ENCODE measurements at places on chromosomes 4 and X.

- DNase-seq = no peak
Measured at GRCh38 chr4:89640620-89641366, 196.2 kb downstream of the SNCA start.

DNA sequence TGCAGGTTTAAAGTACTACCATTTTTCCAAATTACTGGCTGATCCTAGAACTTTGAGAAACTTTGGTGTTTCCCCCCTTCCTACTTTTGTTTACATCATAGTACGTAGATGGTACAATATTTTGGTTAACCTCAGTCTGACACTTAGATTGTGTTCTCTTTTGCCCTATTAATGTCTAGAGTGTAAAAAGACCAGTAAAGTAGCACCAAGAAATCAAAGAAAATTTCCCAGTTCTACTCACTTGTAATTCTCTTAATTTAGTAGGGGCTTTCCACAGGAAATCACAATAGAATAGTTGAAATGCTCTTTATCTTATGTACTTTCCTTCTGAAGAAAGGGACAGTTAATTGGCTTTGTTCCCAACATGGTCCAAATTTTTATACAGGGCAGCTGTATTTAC, 51.6 kb downstream of the NFKB1 start:
- no peak for DNase-seq

DNA sequence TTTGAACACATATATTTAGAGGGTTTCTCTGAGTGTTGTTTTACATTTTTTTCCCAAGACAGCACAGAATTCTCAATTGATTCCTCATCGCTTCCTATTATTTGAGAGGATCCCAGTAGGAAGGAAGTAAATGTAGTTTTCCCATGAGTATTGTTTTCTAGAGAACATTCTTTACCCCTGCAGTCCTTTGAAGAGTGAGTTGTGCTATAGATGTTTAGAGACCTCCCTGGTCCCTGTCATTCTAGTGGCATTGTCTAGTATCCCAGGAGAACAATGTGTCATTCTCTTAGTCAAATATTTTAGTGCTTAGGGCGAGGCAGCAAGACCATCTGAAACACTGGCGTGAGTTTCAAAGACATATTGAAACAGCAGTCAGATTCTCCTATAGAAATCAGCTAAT, 32.5 kb downstream of the SORBS2 start:
- DNase-seq = no peak

DNA sequence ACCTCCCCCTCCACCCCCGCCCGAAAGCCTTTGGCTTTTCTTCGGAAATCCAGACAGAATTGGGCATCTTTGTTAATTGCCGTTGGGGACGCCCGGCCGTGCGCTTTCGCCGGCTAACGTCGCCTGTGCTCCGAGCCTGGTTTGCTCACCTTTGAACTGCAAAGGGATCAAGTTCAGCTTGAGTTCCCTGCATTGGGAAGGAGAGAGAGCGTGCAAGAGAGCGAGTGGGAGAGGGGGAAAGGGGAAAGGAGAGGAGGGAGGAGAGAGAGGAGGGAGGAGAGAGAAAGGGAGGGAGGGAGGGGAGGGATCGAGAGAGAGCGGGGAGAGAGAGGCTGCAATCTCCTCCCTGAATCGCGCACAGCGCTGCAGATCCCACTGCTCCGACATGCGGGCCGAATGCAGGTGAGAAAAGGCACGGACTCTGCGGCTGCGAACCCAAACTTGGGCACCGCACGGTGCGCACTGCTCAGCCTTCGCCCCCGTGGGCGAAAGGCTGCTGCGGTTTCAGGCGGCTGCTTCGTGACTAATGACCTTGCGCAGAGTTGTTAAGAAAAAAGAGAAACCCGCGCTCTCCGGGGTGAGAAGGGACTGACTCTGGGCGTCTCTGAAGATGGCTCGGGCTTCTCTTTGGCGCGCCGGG, at the start of gene PCDH7:
Gene PCDH7, plus strand, starts transcription at position 349 of the 640 bp plus-strand sequence. CDS start 1,054 bp downstream, outside the sequence.
- no peak for DNase-seq

GRCh38 chr4:183499801-183500200, 5.1 kb upstream of the ING2 start:
- no peak for DNase-seq

DNA sequence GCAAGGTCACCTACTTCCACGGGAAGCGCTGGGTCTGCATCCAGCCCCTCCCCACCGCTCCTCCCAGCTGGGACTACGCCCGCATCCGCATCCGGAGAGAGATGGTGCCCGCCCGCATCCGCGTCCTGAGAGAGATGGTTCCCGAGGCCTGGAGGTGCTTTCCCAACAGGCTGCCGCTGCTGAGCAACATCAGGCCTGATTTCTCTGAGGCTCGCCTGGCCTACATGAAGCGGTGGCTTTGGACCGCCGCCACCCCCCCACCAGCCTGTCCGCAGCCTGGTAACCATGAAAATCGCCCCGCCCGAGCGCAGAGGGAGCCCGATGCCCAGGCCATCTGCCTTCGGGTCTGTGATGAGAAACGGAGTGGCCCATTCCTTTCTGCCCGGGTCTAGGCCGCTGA, 18.1 kb downstream of the CLTRN start:
- DNase-seq = no peak

- DNase-seq = no peak
Measured at GRCh38 chrX:67555578-67556203, 11.9 kb downstream of the AR start.

DNA sequence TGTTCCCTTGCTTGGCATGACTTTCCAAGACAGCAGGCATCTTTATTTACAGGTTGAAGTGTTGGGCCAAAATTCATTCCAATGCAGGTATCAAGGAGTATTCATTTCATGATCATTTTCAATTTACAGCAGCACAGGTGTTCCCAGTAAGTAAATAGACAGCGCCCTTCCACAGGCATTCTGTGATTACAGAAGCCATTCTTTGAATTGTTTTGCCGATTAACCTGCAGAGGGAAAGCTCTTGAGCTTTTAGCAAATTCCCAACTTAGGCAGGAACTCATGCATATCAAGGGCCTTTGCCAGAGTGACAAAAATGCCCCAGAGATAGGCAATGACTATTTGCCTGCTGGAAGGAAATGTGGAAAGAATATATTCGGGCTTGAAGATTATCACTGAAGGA, 6.8 kb downstream of the TXK start:
- no peak for DNase-seq

- no peak for DNase-seq
Measured at GRCh38 chrX:75623535-75623934, 100.7 kb upstream of the ZDHHC15 start.

DNA sequence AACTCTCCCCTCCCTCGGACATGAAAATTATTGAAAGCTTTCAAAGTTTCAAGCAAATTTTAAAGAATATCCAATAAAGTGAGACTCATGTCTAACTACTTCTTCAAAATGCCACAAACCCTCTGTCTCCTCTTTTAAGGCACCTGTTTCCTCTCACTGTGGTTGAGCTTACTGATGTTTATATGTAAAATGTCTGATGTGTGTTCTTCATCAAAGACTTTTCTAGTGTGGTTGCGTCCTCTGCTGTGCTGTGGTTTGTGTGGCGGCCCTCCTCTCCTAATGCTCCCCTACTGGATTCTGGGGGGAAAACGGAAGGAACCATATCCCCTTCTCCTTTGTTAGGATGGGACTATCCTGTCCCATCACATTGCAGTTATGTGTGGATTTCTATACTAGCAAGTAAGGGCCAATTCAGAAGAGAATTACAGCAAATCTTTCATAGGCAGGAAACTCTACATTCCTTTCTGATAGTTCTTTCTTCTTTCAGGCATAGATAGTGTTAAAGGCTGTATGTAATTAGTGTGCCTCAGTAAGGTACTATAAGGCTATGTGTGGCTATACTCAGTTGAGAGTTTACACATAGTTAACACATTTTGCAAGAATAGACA, 221.0 kb upstream of the GPRIN3 start:
- no peak for DNase-seq

- no peak for DNase-seq
Measured at GRCh38 chr4:20288047-20288650, 36.4 kb downstream of the SLIT2 start.

GRCh38 chr4:138190452-138190858, 51.7 kb downstream of the SLC7A11 start:
- no peak for DNase-seq

DNA sequence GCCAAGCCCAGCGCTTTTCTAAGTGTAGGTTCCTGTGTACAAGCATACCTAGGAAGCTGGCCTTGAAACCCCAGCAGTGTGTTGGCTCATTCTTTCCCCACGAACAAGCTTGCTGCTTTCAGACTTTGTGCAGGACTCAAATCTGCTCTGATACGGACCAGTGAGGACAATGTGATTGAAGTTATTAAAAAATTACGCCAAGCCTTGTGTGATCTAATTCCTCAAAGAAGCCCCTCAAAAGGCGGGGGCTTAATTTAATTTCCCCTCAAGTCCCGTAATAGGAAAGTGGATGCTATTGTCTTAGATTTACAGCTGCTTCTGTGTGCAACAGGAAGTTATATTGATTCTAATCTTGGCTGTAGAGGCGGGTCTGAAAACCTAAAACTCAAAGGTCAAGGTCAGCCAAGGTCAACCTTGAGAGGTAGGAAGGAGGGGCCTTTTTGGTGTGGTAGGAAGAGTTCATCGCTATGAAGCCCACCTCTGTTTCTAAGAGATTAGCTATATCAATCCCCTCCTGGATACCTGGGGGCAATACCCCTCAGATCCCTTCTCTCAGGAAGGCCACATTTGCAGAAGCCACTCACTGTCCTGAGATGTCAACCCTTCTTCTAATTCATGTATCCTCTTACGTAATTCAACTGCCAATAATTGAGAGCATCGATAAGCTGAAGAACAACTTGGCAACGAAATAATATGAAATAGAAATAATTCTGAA, 45.1 kb downstream of the TBC1D9 start:
- no peak for DNase-seq

DNA sequence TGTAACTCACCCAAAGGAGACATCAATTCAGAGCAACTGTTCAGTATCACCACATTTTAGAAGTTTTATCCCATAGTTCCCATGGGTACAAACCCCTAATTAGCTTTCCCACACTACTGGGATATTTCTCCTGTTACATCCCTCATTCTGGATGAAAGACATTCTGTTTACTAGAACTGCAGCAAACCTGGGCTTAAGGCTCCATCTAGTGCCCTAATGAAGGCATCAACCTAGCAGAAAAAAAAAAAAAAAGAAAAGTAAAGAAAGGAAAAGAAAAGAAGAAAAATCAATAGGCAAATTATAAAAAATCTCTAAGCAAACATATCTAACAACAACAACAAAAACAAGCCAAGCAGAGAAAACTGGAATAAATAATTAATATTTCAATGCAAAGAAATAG, 133.7 kb upstream of the CPXCR1 start:
- no peak for DNase-seq

- no peak for DNase-seq
Measured at GRCh38 chr4:140103676-140104075, 50.3 kb downstream of the MAML3 start.

DNA sequence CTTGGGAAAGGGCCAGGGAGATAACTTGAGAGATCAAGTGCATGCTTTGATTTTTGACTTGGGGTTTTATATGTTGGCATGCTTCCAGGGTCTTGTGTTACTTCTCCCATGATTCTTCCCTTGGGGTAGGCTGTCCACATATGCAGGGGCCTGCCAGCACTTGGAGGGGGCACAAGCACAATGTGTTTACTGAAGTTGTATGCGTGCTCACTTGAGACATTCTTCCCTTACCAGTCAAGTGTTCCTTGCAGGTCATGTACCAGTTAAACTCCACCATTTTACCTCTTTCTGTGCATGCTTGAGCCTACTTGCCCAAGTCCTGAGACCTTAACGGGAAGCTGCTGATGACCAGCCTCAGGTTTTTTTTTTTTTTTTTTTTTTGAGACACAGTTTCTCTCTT, 1880.5 kb downstream of the ARAP2 start:
- no peak for DNase-seq

DNA sequence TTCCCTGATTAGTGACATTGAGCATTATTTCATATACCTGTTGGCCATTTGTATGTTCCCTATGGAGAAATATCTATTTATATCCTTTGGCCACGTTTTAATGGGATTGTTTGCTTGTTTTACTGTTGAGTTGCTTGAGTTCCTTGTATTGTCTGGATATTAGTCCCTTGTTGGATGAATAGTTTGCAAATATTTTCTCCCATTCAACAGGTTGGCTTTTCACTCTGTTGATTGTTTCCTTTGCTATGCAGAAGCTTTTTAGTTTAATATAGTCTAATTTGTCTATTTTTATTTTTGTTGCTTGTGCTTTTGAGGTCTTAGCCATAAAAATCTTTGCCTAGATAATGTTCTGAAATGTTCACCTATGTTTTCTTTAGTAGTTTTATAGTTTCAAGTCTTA, 60.2 kb upstream of the HUWE1 start:
- DNase-seq = no peak

- no peak for DNase-seq
Measured at GRCh38 chrX:133300591-133300990, 82.4 kb upstream of the TFDP3 start.

DNA sequence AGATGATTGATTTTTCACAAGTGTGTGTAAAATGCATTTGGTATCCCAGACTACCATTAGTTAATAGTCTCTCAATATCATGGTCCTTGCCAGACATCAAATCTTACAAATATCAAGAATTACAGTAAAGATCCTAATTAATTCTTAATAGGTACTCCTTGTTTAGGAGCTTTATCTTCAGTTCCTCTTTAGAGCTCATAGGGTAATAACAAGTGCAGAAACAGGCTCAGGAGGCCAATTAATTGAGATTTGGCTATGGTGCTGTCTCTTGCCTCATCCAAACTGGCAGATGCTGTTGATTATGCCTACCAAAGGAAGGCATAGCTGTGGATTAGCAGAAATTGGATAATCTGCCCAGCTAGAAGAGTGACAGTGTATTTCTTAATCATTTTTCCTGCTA, 6.9 kb downstream of the MTMR1 start:
- no peak for DNase-seq

- DNase-seq = no peak
Measured at GRCh38 chr4:159229164-159229563, 126.3 kb downstream of the RAPGEF2 start.

GRCh38 chr4:109233570-109233969, 68.9 kb downstream of the COL25A1 start:
- no peak for DNase-seq

DNA sequence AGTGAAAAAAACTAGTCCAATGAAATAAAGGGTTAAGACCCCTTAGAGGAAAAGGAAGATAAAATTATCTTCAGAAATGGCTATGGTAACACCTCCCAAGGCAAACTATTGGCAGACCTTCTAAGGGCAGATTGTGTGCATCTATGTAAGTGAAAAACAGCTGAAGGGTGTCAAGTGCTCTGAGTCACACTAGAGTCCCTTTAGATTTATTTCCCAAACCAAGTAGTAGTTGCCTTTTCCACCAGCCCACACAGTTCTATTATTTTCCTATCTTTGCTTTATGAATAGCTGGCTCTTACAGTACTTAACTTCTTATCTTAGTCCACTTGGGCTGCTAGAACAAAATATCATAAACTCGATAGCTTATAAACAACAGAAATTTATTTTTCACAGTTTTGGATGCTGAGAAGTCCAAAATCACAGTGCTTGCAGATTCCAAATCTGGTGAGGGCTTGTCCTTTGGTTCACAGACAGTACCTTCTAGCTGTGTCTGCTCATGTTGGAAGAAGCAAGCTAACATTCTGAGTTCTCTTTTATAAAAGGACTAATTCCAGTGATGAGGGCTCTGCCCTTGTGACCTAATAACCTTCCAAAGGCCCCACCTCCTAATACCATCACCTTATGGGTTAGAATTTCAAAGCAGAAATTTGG, 143.6 kb downstream of the GRID2 start:
- DNase-seq = no peak

- no peak for DNase-seq
Measured at GRCh38 chr4:14650127-14650526, 352.2 kb upstream of the CPEB2 start.

All from cortex of kidney (tissue), 1 donor.